NCI-H1048 (cell line): ENCODE measurements at places on chromosomes 16 and 17.

- no peak for DNase-seq
Observed at GRCh38 chr17:59046192-59046591, 60.5 kb downstream of the TRIM37 start.

GRCh38 chr16:70715055-70715858, 29.4 kb upstream of the MTSS2 start:
- no peak for DNase-seq

- DNase-seq = no peak
Observed at GRCh38 chr17:68535922-68536321, 23.7 kb downstream of the PRKAR1A start.

- no peak for DNase-seq
Observed at GRCh38 chr17:79429864-79430494, 180.9 kb downstream of the RBFOX3 start.

GRCh38 chr17:40171750-40172149, 5.5 kb upstream of the RAPGEFL1 start:
- no peak for DNase-seq

DNA sequence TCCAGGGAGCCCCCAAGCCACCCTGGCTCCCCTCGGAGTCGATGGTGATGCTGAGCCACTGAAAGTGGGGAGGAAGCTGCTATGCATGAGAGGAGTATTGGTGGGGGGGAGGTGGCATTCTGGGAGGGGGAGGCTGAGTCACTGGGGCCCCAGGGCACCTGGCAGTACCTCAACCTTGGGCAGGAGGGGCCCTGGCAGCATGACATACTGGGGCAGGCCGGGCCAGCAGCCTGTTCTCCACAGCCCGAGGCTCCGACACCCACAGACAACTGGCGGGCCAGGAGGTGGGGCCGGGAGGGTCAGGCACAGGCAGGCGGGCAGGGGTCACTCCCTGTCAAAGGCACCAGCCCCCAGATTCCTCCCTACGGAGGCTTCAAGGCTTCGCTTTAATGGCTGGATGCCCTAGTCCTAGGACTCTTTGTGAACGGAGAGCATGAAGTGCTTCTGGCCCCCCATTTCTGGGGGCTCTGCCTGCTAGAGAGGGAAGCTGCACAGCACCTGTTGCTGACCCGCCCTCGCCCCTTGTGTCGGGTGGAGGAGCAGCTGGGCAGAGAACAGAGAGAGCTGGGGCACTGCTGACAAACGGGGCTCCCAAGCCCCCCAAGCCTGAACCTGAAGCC, 928 bp downstream of the CASKIN2 start:
- no peak for DNase-seq

- DNase-seq = no peak
Observed at GRCh38 chr17:5260542-5260941, 21.5 kb upstream of the RABEP1 start.

GRCh38 chr17:44848961-44849489, 1.3 kb downstream of the HIGD1B start:
- no peak for DNase-seq

DNA sequence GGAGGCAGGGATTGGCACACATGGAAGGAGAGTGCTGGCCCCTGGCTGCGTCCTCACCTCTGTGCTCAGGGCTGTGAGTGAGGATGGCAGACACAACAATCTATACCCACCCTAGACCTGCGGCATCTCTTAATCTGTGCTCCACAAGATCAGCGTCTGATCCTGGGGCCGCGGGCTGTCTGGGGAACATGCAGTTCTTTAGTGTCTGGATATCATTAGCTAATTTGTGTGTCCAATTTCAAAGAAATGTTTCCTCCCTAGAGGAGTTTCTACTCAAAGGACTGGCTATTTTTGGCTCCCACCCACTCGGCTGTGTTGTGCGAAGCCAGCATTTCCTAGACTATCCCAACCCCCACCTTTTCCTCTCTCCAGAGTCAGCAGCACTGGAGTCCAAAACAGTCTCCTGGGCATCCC, 93.8 kb downstream of the GRIN2A start:
- DNase-seq = no peak

- DNase-seq = no peak
Observed at GRCh38 chr16:56068816-56069215, 122.5 kb upstream of the GNAO1 start.
